Thoracic aorta (tissue), 2 donors: ENCODE measurements at places on chromosomes 5 and 9. TPM values are rescaled to one million over a fixed set of nuclear protein-coding genes. Genes with fewer than 3 reads are reported as not detected.

GFPT2 gene
- total RNA-seq: 32.1 TPM

DCAF12 gene
- 31.4 TPM for total RNA-seq

DNA sequence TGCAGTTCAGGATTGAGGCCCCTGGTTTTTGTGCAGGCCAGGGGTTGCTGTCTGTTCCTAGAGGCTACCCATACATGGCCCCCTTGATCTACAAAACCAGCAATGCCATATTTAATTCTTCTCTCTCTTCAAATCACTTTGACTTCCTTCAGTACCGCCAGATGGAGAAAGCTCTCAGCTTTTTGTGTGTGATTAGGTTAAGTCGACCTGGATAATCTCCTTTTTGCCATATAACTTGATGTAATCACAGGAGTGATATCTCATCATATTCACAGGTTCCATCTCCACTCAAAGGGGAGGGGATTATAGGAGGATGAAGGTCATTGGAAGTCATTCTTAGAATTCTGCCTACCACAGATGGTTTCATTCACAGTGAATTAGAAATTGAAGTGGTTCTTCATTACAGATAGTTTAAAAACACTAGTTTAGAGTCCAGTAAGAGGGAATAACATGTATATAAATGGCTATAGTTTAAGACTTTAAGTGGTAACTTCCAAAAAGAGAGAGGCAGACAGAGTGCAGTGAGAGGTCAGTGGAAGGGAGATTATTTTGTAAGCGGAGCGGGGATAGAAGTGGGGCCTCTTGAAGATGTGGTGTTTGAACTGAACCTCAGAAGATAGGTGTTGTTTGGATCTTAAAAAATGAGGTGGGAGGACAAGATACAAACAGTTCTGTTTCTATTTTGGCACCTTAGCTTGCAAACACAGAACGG, 85.9 kb downstream of the GALNT10 start:
- no peaks in the 10 kb centered on the region for H3K36me3 ChIP-seq
- H3K4me1 ChIP-seq: peaks cover 19% of the 10 kb centered on the region
- no peak overlapping the region for H3K27ac ChIP-seq
- DNase-seq: no peak

- no peaks in the 10 kb centered on the region for H3K4me1 ChIP-seq
- H3K27ac ChIP-seq: no peak overlapping the region
- DNase-seq: no peak
- H3K36me3 ChIP-seq: no peaks in the 10 kb centered on the region
Measured at GRCh38 chr9:8020186-8020585, 220.6 kb upstream of the DMAC1 start.

GRCh38 chr9:38177680-38178079, 108.7 kb upstream of the SHB start:
- H3K36me3 ChIP-seq: no peaks in the 10 kb centered on the region
- no peak for DNase-seq
- H3K4me3 ChIP-seq: no peak overlapping the region
- no peak overlapping the region for H3K27ac ChIP-seq

DCTN3 gene
- 70.4 TPM for total RNA-seq
